Posterior cingulate gyrus (tissue), 11 donors: ENCODE measurements at places on chromosomes 2 and 18.

GRCh38 chr2:165024199-165024598 is 68.9 kb upstream of the SLC38A11 start:
- DNase-seq, result no peak

DNA sequence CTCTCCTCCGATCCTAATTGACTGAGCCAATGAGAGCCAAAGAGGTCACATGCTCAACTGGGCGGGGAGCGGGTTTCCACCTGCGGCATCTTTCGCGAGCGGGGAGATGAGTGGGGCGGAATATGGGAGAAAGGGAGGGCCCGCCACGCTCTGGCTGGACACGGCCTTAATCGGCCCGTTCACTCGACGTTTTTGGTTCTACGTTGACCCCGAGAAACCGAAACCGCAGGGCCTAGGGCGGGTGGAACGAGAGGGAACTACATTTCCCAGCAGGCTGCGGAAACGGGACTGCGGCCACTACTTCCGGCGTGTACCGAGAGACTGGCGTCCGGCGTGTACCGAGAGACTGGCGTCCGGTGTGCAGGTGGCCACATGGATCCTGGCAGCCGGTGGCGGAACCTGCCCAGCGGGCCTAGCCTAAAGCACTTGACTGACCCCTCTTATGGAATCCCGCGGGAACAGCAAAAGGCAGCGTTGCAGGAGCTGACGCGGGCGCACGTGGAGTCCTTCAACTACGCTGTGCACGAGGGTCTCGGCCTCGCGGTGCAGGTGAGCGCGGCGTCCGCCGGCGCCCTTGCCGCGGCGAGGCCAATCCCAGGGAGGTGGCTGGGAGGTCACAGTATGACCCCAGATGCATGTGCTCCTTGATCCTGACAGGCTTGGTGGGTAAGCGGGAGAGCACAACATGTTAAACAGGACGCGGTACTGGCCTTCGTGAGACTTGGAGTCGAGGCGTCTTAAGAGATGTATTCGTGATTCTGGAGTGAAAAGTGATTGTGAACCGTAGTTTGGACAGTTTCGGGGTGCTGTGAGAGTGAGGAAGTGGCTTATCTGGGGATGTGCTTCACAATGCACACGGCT is at the start of gene POLR1B:
POLR1B (plus strand) TSS at position 343 of the 861 bp plus-strand sequence; CDS start at position 373, 30 bp downstream.
- DNase-seq, result peak; percentile 86

DNA sequence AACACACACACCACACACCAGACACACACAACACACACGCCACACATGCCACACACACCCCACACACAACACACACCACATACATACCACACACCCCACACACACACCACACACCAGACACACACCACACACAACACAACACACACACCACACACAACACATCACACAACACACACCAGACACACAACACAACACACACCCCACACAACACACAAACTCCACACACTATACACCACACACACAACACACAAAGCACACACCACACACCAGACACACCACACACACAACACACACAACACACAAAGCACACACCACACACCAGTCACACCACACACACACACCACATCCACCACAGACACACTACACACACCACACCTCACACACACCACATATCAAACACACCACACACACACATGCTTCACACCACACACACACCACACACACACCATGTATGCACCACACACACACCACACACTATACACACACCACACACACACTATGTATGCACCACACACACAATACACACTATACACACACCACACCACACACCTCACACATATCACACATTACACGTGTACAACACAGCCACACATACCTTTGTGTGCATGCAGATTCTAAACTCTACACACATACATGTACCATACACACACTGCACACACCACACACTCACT is 72.2 kb downstream of the TMEM18 start:
- DNase-seq, result no peak

- DNase-seq, result no peak
Observed at GRCh38 chr2:53366543-53366942, 401.1 kb upstream of the CHAC2 start.

DNA sequence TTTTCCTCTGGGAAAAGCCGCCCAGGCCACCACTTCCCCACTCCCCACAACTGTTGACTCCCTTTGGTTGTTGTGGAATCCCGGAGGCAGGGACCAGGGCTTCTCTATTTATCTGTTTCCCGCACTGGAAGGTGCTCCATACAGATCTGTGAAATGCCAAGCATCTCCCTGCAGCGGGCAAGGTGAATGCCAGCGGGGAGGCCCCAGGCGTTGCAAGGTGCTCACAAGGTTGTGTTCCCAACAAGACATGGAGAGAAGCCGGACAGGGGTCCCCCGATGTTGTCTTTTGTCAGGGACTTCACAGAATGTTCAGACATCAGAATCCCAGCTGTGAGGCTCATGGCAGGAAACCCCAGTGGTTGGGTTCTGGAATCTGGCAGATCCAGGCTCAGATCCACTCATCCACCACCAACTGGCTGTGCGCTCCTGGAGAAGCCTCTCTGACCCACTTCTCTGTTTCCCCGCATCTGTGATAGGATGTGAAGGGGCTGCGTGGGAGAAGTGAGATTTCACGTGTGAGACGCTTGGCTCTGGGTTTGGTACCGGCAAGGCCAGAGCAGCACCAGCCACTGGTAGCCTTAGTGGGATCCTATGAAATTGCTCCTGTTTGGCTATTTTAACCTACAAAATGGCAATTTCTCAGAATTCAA is 8.6 kb upstream of the NEU2 start:
- DNase-seq, result peak; percentile 90

DNA sequence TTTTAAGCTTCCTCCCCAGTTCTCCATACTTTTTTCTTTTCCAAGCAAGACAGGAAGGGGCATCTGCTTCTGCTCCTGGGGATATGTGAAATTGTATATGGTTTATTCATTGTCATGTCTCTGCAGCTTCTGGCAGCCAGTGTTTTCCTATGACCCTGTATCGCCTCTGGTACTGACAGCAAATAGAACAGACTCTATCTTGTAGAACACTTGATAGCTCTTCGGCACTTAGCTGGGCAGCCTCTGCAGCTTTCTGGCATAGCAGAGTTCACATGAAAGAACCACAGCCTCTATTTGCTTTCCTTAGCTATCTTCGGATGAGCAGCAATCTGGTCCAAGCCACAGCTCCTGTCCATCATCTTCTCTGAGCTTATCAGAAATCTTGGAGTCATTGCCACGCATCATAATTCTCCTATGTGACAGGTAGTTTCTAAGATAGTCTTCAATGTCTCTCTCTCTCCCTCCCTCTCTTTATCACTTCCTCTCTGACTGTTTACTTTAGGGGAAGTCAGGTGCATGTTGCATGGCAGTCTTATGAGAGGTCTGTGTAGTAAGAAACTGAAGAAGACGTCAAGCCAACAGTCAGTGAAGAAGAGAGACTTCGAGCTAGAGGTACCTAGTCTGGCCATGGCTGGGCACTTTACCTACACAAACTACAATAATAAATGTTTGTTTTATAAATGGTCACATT is 627.7 kb upstream of the CDH2 start:
- DNase-seq, result no peak

GRCh38 chr2:241666627-241667400 is 19.8 kb downstream of the DTYMK start:
- DNase-seq, result peak; percentile 70

GRCh38 chr2:101823347-101823791 is 125.9 kb downstream of the MAP4K4 start:
- DNase-seq, result peak; percentile 73

DNA sequence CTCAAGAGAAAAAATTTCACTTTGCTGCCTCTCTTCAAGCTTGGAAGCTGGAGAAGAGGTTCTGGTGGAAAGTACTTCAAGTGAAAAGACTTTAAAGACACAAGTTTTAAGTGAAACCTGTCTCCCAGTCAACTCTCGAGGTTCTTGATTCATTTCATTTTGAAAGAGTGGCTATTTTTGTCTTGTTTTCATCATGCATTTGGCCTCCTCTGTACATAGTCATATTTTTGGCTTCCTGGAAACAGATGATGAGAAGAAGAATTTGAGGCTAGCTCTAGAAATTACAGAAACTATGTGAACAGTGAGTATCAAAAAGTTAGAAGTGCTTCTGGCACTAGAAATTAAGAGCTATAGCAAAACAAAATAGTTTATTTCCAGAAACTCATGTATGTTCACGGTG is 124.8 kb downstream of the DTNA start:
- no peak for DNase-seq

- no peak for DNase-seq
Observed at GRCh38 chr18:8536922-8537321, 72.3 kb upstream of the RAB12 start.

- DNase-seq, result no peak
Observed at GRCh38 chr2:85862426-85862825, 26.4 kb downstream of the ST3GAL5 start.

- DNase-seq, result peak; percentile 16
Observed at GRCh38 chr2:231640641-231641111, 48.0 kb downstream of the TEX44 start.

- no peak for DNase-seq
Observed at GRCh38 chr2:20652673-20653575, 2.0 kb upstream of the HS1BP3 start.

- DNase-seq, result peak; percentile 20
Observed at GRCh38 chr18:4750393-4751346, 295.6 kb upstream of the DLGAP1 start.

DNA sequence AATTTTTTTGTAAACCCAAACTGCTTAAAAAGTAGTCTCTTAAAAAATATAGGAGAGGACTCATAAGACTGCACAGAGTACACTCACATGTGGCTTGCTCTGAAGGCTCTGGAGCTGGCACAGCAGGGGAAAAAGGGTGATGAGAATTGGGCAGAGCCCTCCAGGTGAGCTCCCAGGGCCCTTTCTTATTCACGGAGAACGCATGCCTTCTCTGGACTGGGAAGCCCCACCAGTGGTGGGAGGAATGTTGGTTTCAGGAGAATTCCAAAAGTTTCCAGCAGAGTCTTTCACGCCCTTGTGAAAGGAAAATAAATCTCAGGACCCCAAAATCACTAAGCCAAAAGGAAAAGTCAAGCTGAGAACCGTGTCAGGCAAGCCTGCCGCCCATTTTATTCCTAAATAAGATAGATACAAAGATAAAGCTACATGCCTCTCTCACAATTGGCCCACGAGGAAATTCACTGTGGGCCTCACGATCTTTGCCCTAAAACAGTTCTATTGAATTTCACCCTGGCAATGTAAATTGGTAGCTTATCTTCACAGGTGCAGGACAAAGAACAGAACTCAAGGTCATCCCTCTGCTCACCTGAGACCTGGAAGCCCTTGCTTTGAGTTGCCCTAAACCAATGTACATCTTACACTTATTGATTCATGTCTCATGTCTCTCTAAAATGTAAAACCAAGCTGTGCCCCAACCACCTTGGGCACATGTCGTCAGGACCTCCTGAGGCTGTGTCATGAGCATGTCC is 15.5 kb upstream of the MC5R start:
- DNase-seq, result no peak

GRCh38 chr18:33116376-33116775 is 324.1 kb downstream of the CCDC178 start:
- no peak for DNase-seq

GRCh38 chr2:54341656-54342055 is 85.6 kb upstream of the TSPYL6 start:
- no peak for DNase-seq

DNA sequence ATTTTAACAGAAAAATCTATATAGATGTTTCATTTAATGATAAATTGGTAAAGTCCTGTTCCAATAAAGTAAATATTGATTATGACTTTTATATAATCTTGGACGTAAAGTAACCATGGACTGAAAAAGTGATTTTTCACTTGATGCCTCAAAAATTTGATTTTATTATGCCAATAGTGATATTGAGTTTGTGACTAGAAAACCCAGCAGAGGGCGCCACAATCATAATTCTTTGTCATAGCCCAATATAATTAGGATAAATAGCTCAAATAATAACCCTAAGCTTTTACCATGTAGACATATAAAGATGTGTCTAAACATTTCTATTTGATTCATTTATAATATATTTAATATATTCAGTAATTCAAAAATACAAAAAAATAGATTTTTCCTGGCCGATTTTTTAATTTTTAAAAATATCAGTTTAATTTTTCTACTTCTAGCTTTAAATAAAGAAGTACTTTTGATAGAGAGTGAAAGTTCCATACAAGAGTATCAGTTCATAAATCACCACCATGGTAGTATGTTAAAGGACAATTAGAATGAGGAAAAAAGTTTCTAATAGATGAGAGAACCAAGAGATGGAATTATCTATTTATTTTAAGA is 30.7 kb downstream of the CAMKMT start:
- DNase-seq, result no peak

GRCh38 chr2:192201116-192201515 is 6.4 kb upstream of the TMEFF2 start:
- no peak for DNase-seq

DNA sequence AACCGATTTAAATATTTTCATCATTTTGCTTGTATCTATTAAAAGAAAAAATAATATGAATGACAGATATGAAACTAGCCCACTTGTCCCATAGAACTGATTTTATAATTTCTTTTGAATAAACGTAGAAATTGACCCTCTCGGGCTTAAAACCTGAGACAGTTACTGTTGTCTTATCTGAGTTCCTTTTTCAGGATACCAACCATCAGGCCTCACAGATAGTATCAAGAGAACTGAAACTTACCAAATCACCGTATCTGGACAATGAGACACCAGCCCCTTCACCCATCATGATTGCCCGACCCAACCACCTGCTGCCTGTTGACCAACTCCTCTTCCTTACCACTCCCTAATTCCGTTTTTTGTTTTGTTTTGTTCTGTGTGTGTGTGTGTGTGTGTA is 53.7 kb downstream of the LCLAT1 start:
- DNase-seq, result no peak

DNA sequence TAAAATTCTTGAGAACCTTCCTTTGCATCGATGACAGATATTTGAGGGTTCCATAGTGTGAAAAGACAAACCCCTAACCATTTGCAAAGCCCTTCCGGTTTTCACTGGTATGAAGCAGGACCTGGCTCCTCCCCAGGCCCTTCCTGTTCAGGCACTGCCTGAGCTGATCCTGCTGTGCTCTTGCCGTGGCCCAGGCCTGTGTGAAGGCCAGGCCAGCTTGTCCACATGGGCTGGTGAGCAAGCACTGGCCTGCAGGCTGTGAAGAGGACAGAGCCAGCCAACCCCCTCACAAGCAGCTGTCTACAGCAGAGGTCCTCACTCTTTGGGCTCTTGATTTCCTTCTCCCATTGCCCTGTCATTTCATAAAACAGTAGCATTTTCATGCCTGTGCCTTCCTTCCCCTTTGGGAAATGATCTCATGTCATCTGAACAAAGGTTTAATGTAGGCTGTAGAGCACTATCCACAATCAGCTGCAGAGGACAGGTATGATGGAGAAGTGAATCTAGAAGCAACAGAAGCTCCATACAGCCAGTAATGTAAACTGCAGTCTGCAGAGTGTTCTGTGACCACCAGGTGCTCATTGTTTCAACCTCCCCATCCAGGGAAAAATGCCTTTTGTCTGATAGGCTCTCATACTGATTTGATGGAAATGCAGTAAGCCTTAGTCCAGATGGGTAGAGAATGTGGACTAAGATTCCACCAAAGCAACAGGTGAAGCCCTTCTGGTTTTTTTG is 19.8 kb downstream of the MPHOSPH10 start:
- no peak for DNase-seq

DNA sequence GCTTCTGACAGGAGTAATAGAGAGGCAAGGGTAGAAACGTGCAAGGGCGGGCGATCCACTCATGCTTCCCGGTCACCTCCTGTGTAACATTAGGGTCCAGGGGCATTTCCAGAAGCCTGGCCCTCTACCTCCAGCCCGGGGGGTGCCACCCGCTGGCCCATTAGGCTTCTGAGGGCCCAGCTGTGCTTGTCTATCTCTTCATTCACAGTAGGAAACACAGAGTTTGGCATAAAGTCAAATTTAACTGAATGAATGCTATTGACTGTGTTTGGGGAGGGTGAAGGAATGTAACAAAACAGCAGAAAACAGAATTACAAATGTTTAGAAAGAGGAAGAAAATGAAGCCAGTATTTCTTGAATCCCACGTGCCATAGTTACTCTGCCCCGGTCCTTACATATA is 112.4 kb upstream of the SLC66A3 start:
- DNase-seq, result no peak
